ENCODE measurements at places on chromosomes 11 and 22.

DNA sequence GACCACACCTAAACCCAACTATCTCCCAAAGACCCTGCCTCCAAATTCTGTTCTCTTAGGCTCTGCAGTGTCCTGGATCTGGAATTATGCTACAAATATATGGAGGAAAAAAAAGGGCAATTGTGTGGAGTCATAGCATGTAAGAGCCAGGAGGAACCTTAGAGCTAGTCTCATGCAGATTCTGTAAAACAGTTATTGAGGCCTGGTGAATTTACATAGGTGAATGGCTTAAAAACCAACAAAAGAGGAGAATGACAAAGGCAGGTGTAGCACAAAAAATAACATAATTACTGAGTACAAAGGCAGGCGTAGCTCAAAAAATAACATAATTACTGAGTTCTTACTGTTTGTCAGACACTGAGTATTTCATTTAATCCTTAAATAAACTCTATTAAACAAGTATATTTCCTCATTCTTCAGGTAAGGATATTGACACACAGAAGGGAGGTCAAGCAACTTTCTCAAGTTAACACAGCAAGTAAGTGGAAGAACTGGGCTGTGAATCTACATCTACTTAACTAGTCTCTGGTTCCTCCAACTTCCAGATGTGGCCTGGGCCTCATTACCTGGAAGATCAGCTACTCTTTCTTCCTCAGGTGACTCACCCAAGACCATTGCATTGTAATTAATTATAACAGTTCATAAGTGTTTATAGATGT is 938.9 kb upstream of the TENM4 start:
- no peak for DNase-seq

DNA sequence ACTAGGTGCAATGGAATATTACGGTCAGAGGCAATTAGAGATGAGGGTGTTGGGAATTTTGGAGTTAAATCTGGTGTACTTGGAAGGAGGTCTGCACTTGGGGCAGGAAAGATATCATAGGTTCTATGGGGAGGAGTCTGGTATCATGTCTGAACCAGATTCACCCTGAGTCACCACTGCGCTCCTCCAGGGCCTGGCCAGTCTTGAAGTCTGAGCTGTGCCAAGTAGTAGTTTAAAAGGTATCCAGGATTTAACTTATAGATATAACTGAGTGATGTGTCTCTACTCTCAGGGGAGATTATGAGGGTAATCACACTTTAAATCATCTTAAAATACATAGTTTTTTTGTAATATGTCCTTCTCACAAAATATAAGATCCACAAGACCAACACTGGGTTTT is 6.6 kb downstream of the CNGA4 start:
- DNase-seq, result no peak

GRCh38 chr22:21845558-21846453 is 21.6 kb downstream of the MAPK1 start:
- no peak for DNase-seq

DNA sequence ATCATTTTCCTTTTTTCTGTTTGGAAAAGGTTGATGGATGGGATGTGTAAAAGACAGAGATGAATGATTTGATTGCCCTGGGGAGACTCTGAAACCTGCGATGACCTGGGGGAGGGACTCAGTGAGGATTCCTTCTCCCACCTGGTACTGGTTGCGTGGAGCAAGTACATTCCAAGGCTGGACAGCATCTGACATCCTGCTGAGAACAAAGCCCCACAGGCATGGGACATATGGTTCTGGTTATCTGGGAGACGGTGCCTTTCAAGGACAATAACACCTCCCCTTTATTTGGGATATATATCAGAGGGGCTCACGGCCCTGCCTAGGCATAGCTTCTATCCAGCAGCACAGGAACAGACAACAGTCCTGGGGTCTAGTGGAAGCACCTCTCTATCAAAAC is 527.8 kb downstream of the METTL15 start:
- DNase-seq, result no peak

- peak; percentile 18 for DNase-seq
These were observed 52.0 kb downstream of the KIRREL3 start for GRCh38 chr11:126948563-126948962.

- DNase-seq, result no peak
These were observed 14.8 kb upstream of the P2RY2 start for GRCh38 chr11:73203322-73203721.
